ENCODE measurements at places on chromosomes 12 and 14.
A peak's percentile ranks its signal among the peaks of the same experiment; 100 is the strongest.

DNA sequence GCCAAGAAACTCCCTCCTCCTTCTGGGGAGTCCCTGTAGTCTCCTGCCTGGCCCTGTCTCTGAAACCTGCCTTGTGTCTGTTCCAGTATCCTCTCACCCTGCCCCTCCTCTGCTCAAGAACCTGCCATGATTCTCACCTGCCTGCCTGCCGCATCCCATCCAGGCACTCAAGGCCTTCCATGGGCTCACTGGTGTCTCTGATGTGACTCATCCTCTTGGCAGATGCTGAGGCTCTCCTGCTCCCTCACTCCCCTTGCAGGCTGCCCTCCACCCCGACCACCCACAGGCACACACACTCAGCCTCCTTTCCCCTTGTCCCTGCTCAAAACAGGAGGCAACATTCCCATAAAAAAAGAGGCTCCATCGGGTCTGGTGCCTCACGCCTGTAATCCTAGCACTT, 5.8 kb upstream of the BEGAIN start:
- no peak for DNase-seq

DNA sequence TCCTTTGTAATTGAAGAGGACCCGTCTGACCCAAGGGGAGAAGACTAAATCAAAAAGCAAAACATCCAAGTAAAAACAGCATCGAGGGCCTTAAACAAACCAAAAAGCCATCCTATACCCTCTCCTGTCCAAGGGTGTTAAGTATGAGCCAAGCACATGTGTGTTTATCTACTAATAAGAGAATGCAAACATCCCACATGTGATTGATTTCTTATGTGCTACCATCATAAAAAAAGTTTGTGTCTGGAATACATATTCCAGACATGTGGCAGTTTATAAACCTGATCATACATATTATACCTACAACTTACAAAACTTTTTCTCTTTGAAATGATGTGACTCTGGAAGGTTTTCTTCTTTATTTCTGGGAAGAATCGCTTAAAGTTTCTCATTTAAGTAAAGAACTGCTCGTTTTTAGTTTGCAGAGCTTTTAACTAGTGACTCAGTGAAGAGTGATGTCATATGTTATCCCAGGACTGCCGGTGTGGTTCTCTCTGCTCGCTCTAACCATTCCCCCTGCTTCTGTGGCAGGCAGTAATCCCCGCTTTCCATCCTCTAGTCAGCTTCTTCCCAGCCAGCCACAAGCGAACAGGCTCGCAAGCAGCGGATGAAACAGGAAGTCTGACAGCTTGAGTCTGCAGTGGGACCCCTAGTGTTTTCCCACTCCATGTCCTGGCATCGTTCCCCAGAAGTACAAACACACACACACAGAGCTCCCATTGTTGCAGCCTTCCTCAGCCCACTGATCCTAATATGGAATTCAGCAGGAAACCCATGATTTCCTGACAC, 431 bp upstream of the RHOJ start:
- peak; percentile 59 for DNase-seq

GRCh38 chr14:76958980-76959710, 69.4 kb downstream of the IRF2BPL start:
- no peak for DNase-seq

DNA sequence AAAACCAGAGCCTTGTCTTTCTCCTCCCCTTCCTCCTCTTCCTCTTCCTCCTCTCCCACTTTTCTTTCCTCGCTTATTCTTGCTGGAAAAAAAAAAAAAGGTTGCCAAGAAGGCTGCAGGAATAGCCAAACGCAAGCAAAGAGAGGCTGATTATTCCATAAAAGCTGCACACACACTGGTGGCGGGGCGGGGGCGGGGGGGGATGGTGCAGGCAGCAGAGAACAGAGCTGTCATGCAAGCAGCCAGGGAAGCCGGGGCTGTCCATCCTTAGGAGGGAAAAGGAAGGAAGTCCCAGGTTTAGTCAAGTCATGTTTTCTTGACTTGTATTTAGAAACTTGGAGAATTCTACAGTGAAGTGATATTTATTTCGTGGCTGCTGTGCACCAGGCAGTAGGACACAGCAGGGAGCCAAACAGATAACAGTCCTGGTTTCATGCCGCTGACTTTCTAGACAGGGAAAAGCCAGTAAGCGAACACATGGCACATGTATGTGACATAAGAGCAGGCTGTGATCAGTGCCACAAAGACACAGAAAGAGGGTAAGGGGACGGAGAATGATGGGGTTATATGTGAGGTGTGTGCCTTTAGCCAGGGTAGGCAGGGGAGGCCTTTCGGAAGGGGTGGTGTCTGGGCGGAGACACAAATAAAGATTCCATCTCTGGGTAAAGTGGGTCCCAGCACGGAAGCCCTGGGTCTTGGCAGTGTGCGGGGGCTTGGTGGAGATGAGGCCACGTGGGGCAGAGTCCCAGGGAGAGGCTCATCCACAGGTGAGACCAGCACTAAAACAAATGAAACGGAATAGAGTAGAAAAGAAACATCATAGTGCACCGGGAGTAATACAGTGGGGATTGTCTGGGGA, 56.6 kb upstream of the SCN8A start:
- no peak for DNase-seq

DNA sequence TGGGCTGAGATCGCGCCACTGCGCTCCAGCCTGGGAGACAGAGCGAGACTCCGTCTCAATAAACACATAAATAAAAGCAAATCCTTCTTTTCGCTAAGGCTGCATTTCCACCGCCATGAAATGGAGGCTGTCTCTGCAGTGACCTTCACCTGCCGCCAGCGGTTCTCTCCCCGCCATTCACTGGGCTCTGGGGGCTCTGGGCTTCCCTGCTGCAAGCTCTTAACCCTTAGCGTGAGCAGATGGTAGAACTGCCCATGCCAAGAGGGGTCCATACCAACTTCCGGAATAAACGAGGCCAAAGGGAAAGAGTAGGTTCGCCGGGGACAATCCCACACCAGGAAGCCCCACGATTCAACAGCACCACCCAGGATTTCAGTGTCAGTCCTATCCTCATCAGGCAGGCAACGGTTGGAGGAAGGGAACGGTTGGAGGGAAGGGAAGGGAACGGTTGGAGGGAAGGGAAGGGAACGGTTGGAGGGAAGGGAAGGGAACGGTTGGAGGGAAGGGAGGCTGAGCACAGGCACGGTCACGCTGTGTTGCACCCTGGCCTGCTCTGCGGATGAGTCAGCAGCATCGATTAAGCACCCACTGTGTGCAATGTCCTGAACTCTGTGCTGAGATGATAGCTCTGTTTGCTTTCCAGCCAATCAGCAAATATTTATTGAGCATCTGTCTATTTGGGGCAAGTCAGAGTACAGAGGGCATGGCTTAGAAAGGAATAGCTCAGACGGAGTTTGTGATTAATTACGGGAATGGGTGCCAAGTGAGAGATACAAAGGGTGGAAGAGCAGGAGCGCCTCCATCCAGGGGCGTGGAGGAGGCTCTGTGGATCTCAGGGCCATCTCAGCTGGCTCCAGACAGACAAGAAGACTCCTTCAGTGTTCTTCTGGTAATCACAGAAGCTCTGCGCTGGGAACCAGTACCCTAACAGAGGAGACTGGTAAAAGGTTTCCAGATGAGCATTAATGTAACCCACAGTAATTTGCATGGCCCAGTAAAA, 77.9 kb downstream of the NINJ2 start:
- DNase-seq = no peak

DNA sequence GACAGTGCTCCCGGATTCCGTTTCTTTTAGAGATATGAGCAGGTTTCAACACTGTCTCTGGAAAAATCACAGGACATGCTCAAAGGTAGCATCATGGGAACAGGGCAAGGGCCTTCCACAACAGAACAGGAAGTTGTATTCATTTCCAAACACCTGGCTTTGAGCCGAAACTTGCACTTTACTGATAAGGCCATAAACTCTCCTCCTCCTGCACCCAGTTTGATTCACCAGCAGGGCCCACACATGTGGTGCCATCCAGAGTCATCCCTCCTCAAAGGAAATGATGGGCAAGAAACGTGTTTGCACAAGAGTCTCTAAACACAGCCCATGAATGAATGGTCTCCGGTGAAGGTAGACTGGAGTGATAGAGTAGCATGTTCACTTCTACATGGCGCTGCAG, 268.4 kb upstream of the FKBP4 start:
- no peak for DNase-seq

DNA sequence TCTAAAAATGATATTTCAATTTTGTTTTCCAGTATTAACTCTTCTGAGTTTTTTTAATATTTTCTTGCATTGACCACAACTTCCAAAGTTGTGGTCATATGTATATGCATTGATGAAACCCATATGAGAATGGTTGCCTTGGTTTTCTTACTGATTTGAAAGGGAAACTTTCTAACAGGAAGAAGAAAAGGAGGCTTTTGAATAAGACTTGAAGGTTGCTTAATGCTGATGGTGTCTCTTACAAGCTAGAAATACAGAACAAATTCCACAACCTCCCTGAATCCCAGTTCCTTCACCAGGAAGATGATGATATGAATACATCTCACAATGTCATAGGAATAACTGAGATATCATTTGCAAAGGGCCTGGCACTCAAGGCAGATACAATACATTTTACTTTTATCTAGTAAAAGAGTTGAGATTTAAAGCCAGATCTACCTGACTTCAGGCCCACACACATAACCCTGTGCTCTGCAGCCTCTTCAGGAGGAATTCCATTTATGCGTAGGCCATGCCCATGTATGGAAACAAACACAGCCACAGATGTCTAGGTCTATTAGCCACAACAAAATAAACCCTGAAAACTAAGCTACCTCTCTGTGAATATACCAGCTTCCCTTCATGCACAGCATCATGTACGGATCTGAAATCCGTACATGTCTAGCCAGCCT, 165.4 kb upstream of the PLEKHG7 start:
- DNase-seq = no peak

DNA sequence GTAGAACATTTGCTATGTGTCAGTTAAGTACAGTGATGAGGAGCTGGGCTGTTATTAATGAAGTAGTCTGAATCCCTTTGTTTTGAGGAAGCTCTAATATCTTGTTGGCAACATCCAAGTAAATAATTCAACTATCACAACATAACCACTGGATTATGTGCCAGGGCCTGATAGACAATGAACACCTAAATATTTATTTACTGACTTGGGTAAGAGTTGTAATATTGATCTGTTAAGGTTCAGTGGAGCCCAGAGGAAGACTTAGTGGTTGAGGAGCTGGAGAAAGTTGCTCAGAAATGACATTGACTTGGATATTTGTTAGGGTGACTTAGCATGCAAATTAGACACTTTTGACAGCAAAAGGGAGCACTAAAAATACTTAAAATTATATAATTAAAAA, 26.8 kb downstream of the DERA start:
- no peak for DNase-seq

GRCh38 chr12:110853836-110854235, 7.0 kb downstream of the CCDC63 start:
- DNase-seq = no peak

GRCh38 chr12:131785763-131786330, 42.3 kb upstream of the MMP17 start:
- DNase-seq = no peak

DNA sequence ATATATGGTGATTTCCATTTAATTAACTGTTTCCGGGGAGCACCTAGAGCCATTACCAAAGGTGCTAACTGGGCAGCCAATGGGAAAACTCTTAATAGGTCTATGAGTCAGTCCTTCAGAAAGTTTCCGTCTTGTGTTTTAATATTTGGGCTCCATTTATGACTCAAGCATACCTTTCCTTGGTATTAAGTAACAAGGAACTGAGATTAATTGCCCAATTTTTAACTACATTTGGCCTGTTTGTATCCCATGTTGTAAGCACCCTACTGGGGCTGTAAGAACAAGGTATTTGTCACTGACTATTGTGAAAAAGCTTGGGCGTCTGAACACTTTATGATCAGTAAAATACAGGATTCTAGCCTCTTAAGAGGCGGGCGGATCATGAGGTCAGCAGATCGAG, 62.8 kb upstream of the FOXN3 start:
- no peak for DNase-seq

DNA sequence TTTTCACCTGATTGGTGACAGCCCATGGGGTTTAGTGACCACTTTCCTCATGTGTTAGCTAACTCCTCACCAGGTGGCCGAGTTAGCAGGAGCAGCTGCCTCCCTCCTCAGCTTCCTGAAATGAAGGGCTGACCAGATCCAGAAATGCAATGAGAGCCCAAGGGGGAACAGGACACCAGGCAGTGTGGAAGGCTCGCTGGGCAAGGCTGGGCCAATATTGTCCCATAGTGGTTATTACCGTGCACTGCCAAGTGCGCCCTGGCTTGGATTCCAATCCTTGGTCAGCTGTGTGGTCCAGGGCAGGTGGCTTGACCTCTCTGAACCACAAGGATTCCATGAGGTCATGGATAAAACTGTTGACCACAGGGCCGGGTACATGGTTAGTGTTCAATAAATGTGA, 3.6 kb upstream of the HSPB8 start:
- DNase-seq = no peak

DNA sequence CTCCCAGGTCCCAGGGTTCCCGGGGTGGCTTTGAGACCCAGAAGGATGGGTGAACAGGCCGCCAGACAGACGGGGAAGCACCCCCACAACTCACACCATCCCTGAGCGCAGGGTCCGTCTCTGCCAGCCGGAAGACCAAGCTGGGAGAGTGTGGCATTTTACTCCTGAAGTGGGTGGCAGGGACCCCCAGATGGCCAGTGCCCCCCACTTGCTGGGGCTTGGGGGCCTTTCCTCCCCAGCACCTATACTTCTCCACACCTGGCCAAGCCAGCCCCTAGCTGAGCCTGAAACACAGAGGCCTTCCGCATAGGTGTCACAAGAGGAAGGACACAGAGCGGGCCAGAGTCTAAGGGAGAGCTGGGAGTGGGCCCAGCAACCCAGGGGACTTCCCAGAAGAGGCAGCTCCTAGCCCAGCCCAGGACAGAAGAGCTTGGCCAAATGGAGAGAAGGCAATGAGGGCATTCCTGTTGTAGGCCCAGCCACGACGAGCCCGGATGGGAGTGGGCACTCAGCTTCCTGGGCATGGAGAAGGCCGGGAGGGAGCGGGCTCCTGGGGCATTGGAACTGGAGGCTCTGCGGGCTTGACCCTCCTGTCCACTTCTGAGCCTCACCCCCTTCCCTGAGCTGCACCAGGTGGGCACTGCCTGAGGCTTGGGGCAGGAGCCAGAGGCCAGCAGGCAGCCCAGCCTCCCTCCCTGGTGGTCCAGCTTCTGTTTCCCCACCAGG, 3.3 kb downstream of the AHNAK2 start:
- DNase-seq = no peak

DNA sequence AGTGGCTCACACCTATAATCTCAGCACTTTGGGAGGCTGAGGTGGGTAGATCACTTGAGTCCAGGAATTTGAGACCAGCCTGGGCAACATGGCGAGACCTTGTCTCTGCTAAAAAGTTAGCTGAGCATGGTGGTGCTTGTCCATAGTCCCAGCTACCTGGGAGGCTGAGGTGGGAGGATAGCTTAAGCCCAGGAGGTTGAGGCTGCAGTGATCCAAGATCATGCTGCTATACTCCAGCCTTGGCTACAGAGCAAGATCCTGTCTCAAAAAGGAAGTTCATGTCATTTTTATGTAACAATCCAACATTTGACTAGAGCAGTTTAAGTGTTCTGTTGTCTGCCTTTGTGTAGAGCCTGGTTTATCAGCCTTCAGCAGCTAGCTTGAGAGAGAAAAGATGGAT, 6.2 kb downstream of the OXA1L start:
- DNase-seq = no peak
